ENCODE measurements at places on chromosomes 4 and X. TPM values are rescaled to one million over a fixed set of nuclear protein-coding genes. Genes with fewer than 3 reads are reported as not detected.

The PRKG2 gene
- total RNA-seq: 0.54 TPM

The PAGE5 gene
- total RNA-seq: not detected

The TGIF2LX gene
- not detected for total RNA-seq

The KLHL8 gene
- 27.9 TPM for total RNA-seq

The F8A1 gene
- total RNA-seq: 1.1 TPM

The NAA10 gene
- total RNA-seq: 58.7 TPM

The TMEM192 gene
- total RNA-seq: 21.6 TPM

The DACH2 gene
- total RNA-seq: 0.54 TPM

The DAPP1 gene
- 1.5 TPM for total RNA-seq

The SERTM2 gene
- total RNA-seq: not detected

The PRDX4 gene
- total RNA-seq: 146 TPM

- no peak for DNase-seq
These were observed 1387.6 kb downstream of the STIM2 start for GRCh38 chr4:28248269-28248668.

- no peak for DNase-seq
These were observed 556.7 kb upstream of the BOD1L1 start for GRCh38 chr4:14184265-14184664.

DNA sequence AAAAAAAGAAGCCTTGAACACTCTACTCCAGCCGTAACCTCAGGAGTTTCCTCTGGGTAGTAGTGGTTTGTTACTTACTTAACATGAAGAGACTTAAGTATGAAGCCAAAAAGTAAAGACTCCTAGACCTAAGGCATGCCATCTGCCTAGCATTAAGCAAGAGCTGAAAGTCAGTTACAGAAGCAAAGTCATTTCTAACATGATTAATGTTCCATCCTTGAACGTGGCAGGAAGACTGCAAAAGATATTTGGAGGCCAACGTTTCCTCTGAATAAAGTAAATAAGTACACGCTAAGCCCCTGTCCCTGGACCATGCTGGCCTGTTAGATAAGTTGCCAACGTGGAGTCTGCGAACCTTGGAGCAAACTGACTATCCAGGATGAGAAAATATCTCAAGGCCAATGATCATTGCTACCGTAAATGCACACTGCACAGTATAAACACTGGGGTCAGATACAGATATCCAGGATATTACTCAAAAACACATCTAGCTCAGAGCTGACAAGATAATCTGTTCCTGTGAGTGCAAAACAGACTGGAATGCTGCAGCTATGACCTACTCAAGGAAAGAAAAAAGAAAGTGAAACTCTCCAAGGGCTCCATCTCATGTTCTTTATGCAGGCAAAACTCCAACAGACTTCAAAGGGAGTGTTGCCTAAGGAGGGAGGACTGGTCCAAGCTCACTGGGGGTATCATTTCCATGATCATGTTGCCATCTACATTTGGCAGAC, 255.8 kb downstream of the COL25A1 start:
- no peak for DNase-seq

DNA sequence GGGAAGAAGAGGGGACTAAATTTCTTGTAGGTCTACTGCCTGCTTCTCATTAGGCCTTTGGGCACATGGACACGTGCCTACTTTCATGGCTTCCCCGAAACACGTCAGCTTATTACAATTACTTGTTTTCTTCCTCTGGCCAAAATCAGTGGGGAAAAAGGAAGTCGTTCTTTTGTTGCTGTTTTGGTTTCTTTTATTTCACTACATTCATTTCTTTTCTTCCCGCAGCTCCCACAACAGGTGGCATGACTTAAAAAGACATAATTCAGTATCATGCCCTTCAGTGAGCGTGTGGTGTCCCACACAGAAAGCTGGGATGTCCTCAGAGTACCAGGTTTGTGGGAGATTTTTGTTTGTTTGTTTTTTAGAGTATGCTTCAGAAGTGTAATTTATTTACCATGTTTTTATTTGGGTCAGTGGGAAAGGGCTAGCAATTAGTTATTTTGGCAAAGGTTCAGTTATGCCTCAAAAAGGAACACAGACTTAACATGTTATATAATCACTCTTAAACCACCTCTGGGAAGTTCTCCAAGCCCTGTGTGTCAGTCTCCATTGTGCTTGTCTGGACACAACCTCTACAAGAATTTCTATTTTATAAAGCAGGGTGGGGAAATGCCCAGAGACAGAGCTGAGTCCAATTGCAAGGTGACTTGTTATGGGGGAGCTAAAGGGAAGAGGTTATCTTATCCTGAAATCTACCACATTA, 44.2 kb upstream of the SPRY1 start:
- peak; percentile 29 for DNase-seq

GRCh38 chrX:50067435-50068284, 133.1 kb downstream of the AKAP4 start:
- DNase-seq: peak; percentile 61

DNA sequence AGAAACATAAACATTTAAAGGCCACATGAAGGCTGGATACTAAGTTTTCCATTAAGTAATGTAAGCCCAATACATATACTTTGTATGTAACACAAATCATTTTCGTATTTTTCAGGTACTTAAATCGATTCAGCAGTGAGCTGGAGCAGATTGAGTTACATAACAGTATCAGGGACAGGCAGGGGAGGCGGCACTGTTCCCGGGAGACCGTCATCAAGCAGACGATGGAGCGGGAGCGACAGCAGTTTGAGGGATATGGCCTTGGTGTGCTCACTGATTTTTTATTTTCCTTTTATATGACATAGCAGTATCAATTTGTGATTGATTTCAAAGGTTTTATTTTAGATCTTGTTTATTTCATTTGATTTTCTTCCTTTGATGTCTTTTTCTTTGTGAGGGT, 20.7 kb downstream of the TMA16 start:
- no peak for DNase-seq

- no peak for DNase-seq
These were observed 24.8 kb downstream of the EVC2 start for GRCh38 chr4:5683566-5683965.

DNA sequence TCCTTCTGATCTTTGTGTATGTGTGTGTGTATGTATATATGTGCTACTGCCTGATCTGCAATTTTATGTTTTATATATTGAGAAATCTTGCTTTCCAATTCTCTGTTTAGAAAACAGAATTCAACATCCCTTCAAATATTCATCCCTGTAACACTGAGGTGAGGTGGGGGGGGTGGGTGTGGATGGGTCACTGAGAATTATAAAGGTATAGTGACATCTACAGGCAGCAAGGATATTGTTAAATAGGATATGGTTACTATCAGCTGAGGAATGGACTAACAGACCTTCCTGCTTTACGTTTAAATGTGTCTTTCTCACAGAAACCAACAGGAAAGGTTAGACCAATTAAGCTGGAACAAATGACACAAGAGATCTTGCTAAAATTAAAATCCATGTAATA, 19.0 kb upstream of the MAGEB2 start:
- no peak for DNase-seq

DNA sequence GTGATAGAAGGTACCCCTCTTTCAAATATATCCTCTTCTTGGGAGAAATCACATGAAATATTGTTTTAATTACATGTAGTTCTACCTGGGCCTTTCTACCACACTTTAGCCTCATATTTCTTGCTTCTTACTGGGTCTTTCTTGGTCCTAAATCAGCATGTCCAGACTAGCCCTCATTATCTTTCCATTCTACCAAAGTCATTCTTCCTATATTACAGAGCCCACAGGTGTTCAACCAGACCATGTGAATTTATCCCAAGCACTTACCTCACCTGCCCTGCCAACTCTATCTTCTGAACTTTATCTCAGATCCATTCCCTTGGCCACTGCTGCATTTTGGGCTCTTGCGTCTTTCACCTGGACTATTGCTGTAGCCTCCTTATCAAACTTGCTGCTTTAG, 11.8 kb upstream of the SOWAHB start:
- no peak for DNase-seq

DNA sequence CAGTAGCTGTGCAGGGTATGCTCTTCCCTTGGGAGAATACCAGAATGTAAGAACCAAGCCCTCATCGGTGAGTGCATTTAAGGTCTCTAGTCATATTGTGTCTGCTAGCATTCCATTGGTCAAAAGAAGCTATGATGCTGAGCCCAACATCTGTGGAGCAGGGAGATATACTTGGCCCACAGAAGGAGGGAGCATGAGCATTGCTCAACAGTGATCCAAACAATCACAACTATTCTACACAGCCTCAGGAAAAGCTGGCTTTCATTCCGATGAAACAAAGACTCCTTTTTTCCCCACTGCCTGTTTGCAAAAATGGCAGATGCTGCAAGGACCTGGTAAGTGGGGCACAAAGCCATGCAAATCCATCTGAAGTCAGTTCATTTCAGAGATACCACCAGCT, 80.6 kb upstream of the DHX15 start:
- DNase-seq: no peak

DNA sequence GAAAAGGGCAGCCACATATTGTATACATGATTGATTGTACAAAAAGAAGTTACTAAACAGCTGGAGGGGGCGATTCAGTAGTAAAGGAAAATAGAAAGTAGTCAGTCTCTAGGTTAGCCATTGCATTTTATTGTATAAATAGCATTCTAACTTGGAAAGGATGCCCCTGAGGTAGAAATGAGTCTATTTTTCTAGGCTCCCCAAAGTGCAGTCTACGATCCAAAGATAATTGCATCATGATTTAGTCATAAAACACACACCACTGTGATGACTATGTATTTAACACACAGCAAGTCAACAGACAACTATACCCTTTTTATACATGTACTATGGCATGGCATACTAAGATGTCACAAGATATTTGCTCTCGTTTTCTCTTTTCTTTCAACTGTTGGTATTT, 204.9 kb downstream of the APBB2 start:
- DNase-seq: no peak

DNA sequence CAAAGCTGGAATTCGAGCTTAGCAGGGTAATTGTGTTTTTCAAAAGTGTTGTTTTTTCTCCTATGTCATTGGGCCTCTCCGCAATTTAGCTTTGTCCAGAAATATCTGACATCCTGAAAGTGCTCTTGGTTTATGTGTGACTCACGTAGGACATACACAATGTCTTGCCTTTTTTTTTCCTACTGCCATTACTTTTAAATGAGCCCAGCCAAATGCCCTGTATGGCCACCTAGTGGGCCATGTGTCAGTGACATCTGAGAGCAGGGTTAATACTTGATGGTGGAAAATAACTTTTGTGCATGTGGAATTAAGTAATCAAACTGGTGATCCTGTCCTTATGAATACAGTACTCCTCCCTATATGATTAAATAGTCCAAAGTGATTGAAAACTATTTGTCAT, 1411.1 kb upstream of the TENM3 start:
- DNase-seq: no peak

DNA sequence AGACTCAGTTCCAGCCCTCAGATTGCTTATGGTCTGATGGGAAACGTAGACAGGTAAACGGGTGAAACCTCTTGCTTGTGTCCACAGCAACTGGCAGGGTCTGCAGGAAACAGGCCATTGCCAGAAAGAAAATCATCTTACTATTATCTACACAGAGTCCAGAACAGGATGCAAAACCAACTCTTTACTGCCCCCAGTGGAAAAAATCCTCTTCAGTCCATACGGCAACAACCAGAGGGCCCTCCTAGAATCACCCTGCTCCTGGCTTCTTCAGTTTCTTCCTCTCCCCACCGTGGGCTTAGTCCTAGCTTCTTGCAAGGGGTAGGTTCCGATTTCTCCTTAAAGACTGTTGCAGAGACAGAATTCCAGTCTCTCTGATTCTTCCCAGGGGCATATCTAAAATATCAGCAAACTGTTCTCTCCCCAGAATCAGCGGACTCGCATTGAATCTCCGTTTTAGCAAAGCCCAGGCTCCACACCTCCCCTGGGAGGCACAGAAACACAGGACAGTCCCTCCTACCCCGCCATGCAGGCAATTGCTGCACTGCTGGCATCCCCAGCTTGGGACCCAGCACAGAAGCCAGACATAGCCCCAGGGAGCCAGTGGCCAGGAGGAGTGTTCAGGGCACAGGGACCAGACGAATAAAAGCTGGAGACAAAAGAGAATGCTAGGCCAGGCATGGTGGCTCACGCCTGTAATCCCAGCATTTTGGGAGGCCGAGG, 41.0 kb upstream of the SH3RF1 start:
- peak; percentile 44 for DNase-seq

- no peak for DNase-seq
These were observed 64.7 kb downstream of the IL13RA2 start for GRCh38 chrX:114952696-114953095.

DNA sequence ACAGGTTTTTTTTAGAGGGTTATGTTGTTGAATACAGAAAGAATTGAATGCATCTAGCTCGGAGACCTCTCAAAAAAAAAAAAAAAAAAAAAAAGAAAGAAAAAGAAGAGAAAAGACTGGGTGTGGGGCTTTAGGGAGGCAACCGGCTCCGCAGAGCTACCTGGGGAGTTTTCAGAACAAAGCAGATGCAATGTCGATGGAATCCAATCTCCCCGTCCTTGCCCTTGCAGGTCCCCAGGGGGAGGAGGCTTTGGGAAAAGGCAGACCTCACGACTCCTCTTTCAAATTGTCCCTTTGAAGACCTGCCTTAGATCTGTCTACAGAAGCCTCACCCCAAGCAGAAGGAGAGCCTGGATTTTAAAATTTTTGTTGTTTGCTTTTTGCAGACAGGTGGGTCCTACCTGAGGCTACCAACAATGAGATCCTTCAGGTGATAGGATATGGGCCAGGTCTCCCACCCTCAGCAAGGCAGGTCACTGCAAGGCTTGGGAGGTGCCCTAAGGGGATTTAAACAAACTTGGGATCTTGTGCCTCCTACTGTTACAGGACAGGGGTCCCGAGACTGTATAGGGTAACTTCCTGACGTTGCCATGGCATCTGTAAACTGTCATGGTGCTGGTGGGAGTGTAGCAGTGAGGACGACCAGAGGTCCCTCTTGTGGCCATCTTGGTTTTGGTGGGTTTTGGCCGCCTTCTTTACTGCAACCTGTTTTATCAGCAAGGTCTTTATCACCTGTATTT, 75.2 kb upstream of the PRKX start:
- DNase-seq: no peak

DNA sequence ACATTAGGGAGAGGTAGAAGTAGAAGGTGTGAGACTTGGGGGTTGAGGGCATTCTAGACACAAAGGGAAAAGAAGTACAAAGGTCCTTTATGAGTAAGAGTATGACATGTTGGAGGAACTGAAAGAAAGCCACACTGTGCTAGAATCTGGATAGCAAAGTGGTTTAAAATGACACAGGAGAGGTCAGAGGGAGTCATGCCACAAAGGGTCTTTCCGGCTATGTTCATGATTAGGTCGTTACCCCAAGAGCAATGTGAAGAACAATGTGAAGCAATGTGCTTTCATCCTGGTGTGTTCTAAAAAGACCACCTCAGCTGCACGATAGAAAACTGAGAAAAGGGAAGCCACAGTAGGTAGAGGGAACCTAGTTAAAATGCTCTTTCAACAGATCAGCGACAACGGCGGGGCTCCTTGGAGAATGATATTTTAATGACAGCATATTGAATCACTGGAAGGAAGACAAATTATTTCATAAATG, 29.2 kb downstream of the SMIM14 start:
- no peak for DNase-seq

GRCh38 chr4:1357356-1358248, 10.6 kb downstream of the UVSSA start:
- DNase-seq: no peak

DNA sequence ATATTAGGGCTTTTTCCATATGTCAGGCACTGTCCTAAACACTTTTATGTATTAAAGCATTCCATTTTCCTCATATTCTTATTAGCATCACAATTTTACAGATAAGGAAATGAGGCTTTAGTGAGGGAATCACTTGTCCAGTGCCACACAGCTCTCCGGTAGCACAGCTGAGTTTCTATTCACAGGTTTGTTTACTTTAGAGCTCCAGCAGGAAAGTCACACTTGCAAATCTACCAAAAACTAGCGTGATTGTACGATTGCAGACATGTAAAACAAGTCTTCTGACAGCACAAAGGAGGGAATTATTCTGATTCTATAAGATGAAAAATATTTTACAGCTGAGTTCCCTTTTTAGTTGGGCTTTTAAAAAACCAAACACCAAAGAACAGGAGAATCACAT, 472.1 kb downstream of the TMA16 start:
- no peak for DNase-seq
